Fibroblast of skin of back (primary cell): ENCODE measurements at places on chromosomes 5 and 9.

GRCh38 chr5:159218595-159219023 is 9.3 kb upstream of the RNF145 start:
- peak; percentile 54 for DNase-seq

- peak; percentile 37 for DNase-seq
Measured at GRCh38 chr5:169085636-169086035, 215.3 kb downstream of the SLIT3 start.

GRCh38 chr9:136902259-136902821 is 16.0 kb downstream of the TRAF2 start:
- DNase-seq, result no peak

- peak; percentile 9 for DNase-seq
Measured at GRCh38 chr5:119578937-119579336, 50.4 kb upstream of the FAM170A start.

- DNase-seq, result no peak
Measured at GRCh38 chr9:35675204-35675603, 1.5 kb downstream of the CA9 start.

GRCh38 chr5:116702776-116703175 is 128.2 kb upstream of the SEMA6A start:
- no peak for DNase-seq

GRCh38 chr5:171667341-171668096 is 118.1 kb upstream of the SMIM23 start:
- DNase-seq, result peak; percentile 88

- DNase-seq, result no peak
Measured at GRCh38 chr9:119781886-119782285, 412.7 kb upstream of the BRINP1 start.

DNA sequence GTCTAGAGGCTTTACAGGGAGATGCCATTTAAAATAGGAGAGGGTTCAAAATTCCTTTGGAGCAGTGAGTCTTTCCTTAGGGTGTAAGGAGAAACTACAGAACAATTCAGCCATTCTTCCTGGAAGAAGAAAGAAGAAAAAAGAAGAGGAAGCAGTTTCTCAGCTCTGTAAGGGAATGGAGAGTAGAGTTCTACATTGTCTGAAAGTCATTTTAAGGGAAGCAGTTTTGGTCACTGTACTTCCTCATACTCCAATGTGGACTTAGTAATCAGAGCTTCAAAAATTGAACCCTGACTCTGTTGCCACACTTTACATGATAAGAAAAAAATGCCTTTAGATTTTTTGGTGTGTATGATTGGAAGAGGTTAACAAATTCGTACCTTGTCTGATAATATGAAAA is 122.4 kb downstream of the LRRC70 start:
- no peak for DNase-seq

DNA sequence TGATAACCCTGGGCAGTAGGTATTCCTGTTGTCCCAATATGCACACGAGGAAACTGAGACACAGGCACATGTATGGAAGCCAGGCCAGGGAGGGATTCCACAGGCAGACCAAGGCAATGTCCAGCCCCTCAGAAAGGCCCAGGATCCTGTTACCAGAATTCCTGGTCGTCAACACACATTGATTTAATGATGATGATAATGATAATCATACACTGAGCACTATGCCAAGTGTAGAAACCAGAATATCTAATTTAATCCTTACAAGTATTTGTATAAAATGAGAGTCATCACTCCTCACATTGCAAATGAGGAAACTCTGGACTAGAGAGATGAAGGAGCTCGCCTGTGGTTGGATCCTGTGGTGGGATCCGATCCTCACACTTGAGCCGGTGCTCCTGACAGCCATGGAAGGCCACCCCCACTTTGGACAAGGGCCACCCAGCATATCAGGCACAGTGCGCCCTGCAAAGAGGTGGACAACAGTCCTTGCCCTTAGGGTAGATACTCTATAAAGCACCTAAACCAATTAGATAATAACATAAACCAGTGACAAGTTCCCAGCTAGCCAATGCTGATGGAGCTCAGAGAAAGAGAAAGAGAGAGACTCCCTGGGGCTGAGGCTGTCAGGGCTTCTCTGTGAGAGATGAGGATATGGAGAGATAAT is 185.3 kb downstream of the SLIT3 start:
- DNase-seq, result no peak

DNA sequence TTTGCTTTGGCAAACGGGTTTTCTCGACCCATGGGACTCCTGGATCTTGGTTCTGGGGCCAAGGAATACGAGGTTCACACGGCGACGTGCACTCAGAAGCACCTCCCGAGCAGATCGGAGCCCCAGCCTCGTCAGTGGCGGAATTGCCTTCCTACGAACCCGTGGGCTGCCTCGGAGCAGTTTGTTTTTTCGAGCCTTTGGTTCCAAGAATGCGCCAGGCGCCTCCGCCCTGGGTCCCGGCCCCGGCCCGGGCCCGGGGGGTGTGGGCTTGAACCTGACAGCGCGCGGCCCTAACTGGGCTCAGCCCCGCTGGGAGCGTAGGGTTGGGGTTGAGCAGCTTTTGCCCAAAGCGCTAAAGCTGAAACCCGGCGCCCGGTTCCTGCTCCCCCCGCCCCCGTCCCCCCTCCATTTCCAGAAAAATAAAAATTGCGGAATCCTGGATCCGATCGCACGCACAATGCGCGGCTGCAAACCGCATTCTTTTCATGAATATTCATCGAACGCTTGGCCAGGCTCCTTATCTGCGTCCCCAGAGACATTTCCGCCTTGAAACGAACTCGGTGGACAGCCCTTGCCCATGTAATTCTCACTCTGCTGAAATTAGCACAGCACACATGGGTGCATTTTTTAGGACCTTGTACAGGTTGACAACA is 1.0 kb downstream of the BASP1 start:
- DNase-seq, result peak; percentile 88

GRCh38 chr5:16510098-16510497 is 44.5 kb upstream of the ZNF622 start:
- no peak for DNase-seq

GRCh38 chr5:149948993-149949392 is 4.4 kb upstream of the PDE6A start:
- DNase-seq, result no peak

- DNase-seq, result no peak
Measured at GRCh38 chr5:179607160-179607931, 16.1 kb downstream of the HNRNPH1 start.

- DNase-seq, result no peak
Measured at GRCh38 chr5:157460921-157461792, 1.1 kb downstream of the NIPAL4 start.

- DNase-seq, result peak; percentile 15
Measured at GRCh38 chr5:131305906-131306305, 42.1 kb downstream of the CDC42SE2 start.

- DNase-seq, result no peak
Measured at GRCh38 chr5:161975350-161975749, 92.2 kb upstream of the GABRG2 start.

DNA sequence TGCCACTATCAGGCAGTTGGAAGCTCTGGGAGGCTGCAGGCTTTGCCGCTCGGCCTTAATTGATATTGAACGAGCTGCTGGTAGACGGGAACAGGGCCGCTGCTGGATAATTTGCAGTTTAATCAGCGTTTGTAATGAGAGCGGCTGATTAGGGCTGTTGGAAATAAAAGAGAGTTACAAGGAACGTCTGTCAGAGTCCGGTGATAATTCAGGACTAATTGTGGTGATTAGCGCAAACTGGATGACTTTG is 68.2 kb upstream of the TBCA start:
- DNase-seq, result no peak

DNA sequence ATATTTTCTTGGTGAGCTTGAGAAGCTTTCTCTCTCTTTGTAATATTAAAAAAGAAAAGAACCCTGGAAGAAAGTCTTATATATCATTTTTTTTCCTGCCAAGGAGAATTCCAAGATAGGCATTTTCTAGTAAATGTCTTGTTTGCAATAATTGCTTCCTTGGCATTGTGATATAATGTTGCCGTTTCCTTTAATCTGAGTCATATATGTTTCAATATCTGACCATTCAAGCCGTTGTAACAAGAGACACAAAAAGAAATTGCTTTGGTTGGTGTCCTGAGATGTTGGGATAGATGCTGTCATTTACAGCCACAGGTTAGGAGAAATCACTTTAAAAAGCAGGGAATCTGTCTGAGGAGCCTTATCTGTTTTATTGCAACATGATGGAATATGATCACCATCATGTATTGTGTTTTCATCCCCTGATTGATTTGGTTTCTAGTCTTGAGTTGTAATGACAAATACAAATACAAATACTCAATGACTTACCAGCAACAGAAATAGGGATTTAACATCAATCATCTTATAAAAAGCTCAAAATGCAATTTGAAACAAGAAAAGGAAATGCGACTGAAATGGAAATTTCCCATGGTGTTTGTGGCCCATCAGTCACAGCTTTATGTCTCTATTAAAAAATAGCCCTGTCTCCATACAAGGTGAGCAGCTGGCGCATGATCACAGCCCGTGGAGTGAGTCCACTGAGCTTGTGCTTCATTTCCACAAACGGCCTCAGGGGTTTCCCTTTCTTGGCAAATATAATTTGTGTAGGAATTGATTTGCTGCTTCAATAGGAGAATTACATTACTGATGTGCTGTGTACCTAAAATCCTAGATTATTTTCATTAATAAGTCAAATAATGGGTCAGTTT is 250.1 kb upstream of the TRPC7 start:
- no peak for DNase-seq

GRCh38 chr5:115209279-115209678 is 39.6 kb upstream of the TRIM36 start:
- no peak for DNase-seq
